ENCODE measurements at places on chromosomes 16 and 17.

- no peak for DNase-seq
Measured at GRCh38 chr16:89191033-89191900, 9.1 kb downstream of the SLC22A31 start.

GRCh38 chr16:51184702-51185433 is 33.8 kb upstream of the SALL1 start:
- no peak for DNase-seq

GRCh38 chr17:57726213-57726790 is 18.8 kb downstream of the CCDC182 start:
- DNase-seq, result no peak

GRCh38 chr17:5380491-5381135 is 38.8 kb downstream of the NUP88 start:
- no peak for DNase-seq

DNA sequence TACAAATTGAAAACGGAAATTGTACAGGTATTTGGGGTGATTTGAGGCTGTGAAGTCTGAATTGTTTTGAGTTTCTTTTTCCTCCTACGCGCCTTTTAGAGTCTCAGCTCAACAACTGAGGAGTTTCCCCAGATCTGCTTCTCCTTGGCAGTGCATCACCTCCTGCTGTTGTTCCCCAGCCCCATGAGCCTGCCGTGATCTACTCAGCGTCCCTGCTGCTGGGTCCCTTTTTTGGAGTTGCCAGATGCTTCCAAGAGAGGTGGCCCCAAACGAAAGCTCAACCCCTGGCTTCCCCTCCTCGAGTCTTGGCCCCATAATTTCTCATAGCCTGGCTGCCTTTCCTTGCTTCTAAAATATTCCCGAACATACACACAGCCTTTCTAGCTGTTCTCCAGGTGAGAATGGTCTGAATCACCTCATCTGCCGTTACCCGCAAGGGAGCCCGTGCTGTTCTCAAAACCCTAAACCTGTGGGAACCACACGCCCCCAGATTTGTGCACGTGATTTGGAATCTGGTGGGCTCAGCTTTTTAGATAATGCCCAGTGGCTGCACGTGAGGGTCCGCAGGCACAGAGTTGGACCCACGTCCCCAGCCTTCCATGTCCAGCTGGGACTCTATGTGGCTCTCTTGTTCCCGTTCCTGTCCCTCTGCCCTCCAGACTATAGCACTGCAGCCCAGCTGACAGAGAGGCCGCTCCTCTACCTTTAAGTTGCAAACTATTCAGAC is 179.1 kb upstream of the CHMP6 start:
- DNase-seq, result peak; percentile 10

- no peak for DNase-seq
Measured at GRCh38 chr17:81870981-81871386, at the start of gene ARHGDIA. ARHGDIA (minus strand) TSS chr17:81871337; CDS start chr17:81869930, 1,407 bp downstream.

GRCh38 chr16:82091241-82091640 is 56.2 kb downstream of the HSD17B2 start:
- no peak for DNase-seq

- DNase-seq, result peak; percentile 85
Measured at GRCh38 chr17:81277421-81277820, 17.7 kb downstream of the SLC38A10 start.

DNA sequence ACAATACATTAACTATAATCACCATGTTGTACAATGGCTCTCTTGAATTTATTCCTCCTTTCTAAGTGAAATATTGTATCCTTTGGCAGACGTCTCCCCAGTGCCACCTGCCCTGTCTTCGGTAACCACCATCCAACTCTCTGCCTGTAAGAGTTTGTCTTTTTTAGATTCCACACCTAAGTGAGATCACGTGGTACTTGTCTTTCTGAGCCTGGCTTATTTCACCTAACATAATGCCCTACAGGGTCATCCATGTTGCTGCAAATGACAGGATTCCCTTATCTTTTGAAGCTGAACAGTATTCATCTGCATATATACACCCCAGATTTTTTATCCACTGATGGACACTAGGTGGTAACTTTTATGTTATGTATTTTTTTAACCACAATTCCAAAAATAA is 24.2 kb downstream of the ORC6 start:
- no peak for DNase-seq

DNA sequence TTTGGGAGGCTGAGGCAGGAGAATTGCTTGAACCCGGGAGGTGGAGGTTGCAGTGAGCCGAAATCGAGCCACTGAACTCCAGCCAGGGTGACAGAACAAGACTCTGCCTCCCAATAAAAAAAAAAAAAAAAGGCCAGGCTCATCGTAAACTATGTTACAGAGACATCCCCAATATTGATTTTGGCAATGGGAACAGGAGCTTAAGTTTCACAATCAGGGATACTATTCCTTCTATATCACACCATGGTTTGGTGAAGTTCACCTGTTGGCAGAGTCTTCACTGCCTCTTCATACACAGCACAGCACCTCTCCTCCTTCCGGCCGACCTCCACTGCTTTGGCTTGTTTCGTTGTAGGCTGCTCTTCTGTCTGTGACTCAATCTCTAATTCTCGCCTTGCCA is 21.2 kb downstream of the UTP6 start:
- DNase-seq, result no peak

DNA sequence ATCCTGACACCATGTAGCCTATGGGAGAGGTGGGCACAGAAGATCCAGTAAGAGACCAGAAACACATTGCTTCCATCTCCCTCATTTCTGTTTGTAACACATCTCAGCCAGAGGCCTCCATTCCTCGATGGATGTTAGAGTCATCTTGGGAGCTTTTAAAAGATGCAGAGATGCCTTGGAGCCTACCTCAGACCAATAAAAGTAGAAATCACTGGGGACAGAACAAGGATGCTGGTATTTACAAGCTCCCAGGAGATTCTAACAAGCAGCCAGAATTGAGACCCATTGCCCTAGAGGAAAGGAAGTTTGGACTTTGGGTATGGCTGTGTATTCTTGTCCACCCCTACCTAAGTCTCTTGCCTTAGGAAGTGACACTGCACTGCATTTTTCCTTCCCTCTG is 40.8 kb downstream of the HS3ST3A1 start:
- no peak for DNase-seq
